ENCODE measurements at places on chromosomes 7 and 10. TPM values are rescaled to one million over a fixed set of nuclear protein-coding genes. Genes with fewer than 3 reads are reported as not detected.

The PCDH15 gene
- total RNA-seq: not detected

The SCIN gene
- 0.27 TPM for total RNA-seq

GRCh38 chr7:82897500-82897899 is 265.2 kb downstream of the PCLO start:
- no peak overlapping the region for H3K27ac ChIP-seq
- no peaks in the 10 kb centered on the region for H3K27me3 ChIP-seq
- no peak overlapping the region for H3K4me3 ChIP-seq
- no peak for DNase-seq
- no peaks in the 10 kb centered on the region for H3K36me3 ChIP-seq

DNA sequence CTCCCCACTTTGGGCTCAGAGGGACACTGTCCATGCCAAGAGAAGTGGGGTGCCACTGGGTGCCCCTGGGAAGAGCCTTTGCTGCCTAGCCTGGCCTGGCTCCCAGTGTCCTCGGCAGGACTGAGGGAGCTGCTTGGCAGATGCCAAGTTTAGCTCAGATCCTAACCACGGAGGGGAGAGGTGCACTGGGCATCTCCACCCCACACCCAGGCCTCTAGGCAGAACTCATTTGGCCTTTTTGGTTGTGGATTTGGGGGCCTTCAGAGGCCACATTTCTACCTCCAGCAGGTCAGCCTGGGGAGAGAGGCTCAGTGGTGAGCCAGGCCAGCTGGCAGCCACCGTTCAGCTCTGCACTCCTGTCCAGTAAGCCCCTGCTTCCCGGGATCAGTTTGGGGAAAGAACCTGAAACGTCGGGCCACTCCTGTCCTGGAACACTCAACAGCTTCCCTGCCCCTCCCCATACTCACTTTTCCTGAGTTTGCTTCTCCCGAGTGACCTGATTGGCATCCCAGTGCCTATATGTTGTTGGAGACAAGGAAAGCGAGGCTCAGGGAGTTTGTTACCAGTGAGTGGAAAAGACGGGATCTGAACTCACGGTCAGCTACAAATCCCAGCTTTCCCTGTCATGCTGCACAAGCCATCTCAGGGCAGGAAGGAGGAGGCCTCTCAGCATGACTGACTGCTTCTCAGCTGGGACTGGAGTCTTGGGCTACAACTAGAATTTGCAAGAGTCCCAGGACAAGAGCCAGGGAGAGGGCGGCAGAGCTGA is 11.2 kb upstream of the CXCL12 start:
- no peaks in the 10 kb centered on the region for H3K4me1 ChIP-seq
- DNase-seq: no peak
- H3K27ac ChIP-seq: no peak overlapping the region

DNA sequence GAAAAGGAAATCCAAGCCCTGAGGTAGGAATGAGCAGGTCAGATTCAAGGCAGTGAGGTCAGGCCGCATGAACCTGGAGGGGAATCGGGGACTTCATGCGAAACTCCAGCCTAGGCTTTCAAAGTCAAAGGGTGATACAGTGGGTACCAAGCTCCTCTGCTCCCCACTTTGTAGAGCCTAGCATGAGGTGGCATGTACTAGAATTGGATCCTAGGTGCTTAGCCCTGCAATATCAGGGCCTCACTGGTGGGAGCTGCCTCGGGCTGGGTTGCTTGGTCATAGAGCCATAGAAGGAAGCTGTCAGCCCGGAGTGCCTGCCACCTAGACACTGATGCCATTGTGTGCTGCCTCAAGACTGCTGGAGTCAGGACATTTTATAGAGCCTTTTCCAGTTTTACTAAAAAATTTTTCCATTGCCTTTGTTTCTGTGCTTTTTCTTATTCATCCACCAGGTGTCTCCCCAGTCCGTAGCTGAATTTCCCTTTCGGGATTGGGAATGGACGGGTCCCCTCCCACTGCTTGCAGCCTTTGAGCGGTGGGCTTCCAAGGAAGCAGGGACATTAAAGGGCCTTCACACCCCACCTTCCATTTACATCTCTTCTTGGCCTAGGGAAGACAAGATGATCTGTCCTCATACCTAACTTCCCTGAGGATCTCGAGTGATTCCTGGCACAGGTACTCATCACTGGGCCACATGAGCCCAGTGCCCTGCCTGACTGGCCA is 5.5 kb upstream of the LZTS2 start:
- no peaks in the 10 kb centered on the region for H3K27me3 ChIP-seq
- peaks cover 21% of the 10 kb centered on the region for H3K4me1 ChIP-seq
- H3K4me3 ChIP-seq: no peak overlapping the region
- DNase-seq: no peak
- no peak overlapping the region for H3K27ac ChIP-seq
- peaks cover 27% of the 10 kb centered on the region for H3K36me3 ChIP-seq

DNA sequence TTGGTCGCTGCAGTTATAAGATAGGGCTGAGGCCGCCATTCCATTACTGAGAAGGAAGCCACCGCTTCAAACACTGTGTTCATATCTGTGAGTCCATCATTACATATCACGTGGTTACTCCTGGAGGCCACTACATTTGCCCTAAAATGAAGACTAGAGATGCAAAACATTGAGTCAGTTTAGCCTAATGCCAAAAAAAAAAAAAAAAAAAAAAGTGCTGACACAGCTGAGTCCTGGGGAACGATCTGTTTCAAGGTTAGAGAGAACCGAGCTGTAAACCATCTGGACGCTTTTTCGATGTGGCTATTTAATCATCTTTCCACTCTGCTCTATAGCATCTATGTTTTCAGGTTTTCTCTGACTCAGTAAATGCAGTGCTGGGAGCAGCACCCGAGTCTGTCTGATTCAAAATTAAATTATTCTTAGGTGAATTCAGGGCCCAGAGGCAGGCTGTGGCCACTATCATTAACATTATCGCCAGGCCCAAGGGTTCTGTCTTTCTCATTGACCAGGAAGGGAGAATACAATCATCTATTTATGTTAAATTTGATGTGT is 449.1 kb downstream of the PAXIP1 start:
- no peaks in the 10 kb centered on the region for H3K36me3 ChIP-seq
- H3K27me3 ChIP-seq: no peaks in the 10 kb centered on the region
- H3K4me1 ChIP-seq: no peaks in the 10 kb centered on the region

- peak overlapping the region; percentile 74 for H3K27ac ChIP-seq
- no peaks in the 10 kb centered on the region for H3K27me3 ChIP-seq
- H3K36me3 ChIP-seq: peaks cover 7% of the 10 kb centered on the region
- peak overlapping the region; percentile 20 for H3K4me3 ChIP-seq
Observed at GRCh38 chr7:92809760-92810573, 26.4 kb downstream of the CDK6 start.
